ENCODE measurements at places on chromosomes 7 and 10.

- DNase-seq, result no peak
Measured at GRCh38 chr7:101633511-101633910, 4.4 kb upstream of the MYL10 start.

DNA sequence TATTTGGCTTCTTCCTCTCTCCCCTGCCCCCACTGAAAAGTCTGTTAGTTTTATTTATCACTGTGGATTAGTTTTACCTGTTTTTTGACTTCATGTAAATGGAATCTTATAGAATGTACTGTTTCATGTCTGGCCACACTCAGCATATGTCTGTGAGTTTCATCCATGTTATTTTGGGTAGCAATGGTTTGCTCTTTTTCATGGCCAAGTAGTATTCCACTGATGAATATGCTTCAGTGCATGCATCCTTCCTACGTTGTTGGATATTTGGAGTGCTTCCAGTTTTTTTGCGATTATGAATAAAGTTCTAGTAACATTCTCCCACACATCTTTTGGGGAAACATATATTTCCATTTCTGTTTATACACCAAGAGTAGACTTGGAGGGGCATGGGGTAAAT, 19.1 kb downstream of the TCF7L2 start:
- no peak for DNase-seq

DNA sequence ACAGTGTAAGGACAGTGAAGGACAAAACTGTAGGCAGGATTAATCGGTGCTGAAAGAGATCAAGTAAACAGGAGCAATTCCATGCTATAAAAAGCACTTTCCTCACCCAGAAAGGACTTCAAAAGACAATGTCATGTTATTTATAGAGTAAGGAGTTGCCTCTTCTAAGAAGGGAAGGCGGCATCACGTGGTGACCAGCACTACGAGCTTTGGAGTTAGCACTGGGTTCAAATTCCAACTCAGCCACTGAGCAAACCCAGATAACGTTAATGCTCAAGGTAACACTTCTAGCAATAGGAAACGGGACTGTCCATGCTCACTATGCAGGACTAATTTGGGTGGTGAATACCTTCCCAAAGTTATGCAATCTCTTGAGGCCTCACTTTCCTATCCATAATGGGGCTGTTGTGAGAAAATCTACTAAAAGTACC, 715 bp upstream of the PANK1 start:
- no peak for DNase-seq

- no peak for DNase-seq
Measured at GRCh38 chr7:30549931-30550493, 44.7 kb upstream of the GARS1 start.

DNA sequence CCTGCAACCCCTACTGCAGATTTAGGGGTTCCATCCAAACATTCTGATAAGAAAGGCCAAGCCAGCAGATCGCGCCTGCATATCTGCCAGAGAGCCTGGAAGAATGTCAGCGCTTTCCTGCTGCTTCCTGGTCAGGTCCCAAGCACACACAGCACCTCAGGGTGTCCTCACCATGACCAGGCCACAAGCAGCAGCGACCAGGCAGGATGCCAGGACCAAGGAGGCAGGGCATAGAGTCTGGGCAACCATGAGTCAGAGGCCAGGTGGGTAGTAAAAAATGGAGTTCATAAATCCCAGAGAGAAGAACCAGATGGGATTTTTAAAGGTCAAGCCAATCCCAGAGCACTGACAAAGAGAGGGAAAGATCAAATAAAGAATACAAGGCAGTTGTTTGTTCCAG, 5.5 kb upstream of the FAM131B start:
- DNase-seq, result no peak

- DNase-seq, result no peak
Measured at GRCh38 chr7:8197994-8198698, 63.8 kb downstream of the ICA1 start.

All from NCI-H187 treated with DMSO at 0.1 percent for 48 hours (cell line).